ENCODE measurements at places on chromosomes 16 and 17. TPM values are rescaled to one million over a fixed set of nuclear protein-coding genes. Genes with fewer than 3 reads are reported as not detected.

Gene ARSG
- total RNA-seq = 1.6 TPM

Gene HCRT
- total RNA-seq = 0.25 TPM

Gene CDH11
- total RNA-seq = 0.14 TPM

Gene PPM1E
- total RNA-seq = 0.07 TPM

Gene ELMO3
- total RNA-seq = 1.3 TPM

Gene FBXL20
- 9.0 TPM for total RNA-seq

Gene NEUROD2
- not detected for total RNA-seq

Gene TNFRSF13B
- not detected for total RNA-seq
